ENCODE measurements at places on chromosomes 12 and 14.

DNA sequence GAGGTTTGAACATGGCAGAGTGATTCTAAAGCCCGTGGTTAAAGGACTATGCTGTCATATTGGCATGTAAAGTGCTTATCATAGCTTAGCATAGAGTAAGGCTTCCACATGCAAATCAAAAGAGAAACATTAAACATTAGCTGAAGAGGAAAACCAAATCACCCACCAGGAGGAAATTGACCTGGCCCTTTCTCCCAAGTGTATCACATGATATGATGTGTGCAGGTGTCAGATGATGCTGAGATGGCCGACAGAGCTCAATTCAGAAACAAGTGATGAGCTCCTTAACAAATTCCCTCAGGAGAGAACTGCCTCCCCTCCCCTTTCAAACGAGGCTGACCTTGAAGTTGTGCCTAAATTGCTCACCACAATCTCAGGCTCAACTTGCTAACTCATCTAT lies 217.1 kb upstream of the BTG1 start:
- no peak for DNase-seq

GRCh38 chr12:28507033-28507432 lies 316.8 kb downstream of the CCDC91 start:
- no peak for DNase-seq

- no peak for DNase-seq
These were observed 33.9 kb downstream of the MIA2 start for GRCh38 chr14:39267608-39268005.

DNA sequence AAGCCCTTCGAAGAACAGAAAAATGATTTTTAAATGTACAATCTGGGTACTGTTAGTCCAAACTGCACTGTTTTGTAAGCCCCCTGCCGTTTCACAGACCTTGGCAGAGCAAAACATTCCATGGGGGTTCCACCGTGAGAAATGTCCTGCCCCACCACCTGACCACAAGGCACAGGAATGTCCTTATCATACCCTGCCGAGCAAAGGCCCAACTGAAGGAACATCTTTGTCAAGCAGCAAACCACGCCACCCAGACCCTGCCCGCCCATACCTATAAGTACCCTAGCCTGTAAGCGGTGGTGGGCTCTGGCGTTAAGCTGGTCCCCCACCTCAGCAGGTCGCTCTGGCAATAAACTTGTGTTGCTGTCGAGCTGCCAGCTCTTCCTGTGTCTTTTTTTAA lies 181.6 kb upstream of the PZP start:
- no peak for DNase-seq

DNA sequence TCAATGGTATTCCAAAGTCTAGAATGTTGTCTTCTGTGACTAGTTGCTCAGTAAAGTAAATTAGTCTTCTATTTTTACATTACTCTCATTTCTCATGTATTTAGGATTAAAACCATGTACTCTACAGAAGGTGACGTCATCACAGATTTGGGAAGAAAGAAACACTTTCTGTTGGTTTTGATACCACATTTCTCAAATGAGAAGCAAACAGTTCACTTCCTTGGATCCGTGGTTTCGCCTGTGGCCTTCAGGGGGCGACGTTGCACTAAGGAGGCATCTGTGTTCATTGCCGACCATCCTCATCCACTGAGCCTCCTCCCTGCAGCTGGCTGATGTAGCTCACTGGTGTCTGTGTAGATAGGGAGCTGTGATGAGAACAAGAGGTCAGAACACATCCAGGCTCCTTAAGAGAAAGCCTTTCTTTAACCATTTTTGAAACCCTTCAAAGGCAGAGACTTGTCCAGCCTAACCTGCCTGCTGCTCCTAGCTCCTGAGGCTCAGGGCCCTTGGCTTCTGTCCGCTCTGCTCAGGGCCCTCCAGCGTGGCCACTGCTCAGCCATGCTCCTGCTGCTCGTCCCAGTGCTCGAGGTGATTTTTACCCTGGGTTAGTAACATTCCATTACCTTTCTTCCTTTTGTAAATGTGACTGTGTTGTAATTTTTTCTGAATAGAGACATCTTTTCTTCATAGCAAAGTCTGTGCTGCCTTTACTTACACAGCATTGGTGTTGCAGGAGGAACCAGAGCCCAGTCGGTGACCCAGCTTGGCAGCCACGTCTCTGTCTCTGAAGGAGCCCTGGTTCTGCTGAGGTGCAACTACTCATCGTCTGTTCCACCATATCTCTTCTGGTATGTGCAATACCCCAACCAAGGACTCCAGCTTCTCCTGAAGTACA lies 220.6 kb upstream of the OR4E1 start:
- peak; percentile 17 for DNase-seq

DNA sequence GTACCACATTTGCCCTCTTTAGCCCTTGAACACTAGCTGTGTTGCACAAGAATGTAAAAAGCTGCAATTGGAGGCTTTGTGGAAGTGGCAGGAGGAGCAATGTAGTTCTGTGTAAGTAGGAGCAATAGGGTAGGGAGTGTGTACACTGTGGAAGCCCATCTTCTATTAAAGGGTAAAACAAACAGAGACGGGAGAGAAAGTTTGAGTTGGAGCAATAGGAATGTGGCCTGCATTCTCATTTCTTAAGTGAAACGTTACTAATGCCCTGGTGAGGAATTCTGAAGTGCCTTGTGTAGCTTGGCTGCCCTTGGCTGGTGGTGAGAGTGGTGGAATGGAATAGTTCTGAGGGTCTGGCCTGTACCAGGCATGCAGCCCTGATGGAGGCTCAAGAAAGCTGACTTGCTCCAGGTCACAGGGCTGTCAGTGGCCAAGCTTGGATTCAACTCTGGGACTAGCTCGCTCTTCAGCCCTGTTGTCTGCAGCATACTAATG lies 38.8 kb upstream of the ATP23 start:
- DNase-seq: peak; percentile 19

DNA sequence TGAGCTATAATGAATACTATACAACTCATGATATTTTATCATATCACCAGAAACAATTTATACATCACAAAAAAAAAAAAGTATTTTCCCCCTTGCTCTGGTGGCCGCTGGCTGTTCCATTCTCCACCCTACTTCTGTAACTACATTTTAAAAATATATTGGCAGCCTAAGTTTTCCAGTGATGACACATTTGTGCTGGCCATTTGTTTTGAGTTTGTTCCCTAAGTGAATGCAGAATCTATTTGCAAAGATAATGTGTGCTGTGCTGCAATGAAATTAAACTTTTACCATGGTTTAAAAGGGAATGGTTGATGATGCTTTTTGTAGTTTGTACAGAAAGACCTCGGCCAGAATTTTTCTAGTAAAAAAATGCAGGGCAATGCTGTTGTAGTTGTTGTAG lies 1092.8 kb downstream of the TMTC2 start:
- no peak for DNase-seq

- DNase-seq: no peak
These were observed 125.0 kb upstream of the MYF6 start for GRCh38 chr12:80582431-80582830.

GRCh38 chr14:63573581-63573980 lies 30.4 kb upstream of the PPP2R5E start:
- no peak for DNase-seq

- no peak for DNase-seq
These were observed 122.9 kb downstream of the PRKCH start for GRCh38 chr14:61444215-61444768.

- DNase-seq: peak; percentile 78
These were observed at the start of gene CCDC91 for GRCh38 chr12:28190321-28191050. Gene CCDC91 (plus strand): TSS chr12:28190456. CDS start chr12:28257216, 66,760 bp downstream.

DNA sequence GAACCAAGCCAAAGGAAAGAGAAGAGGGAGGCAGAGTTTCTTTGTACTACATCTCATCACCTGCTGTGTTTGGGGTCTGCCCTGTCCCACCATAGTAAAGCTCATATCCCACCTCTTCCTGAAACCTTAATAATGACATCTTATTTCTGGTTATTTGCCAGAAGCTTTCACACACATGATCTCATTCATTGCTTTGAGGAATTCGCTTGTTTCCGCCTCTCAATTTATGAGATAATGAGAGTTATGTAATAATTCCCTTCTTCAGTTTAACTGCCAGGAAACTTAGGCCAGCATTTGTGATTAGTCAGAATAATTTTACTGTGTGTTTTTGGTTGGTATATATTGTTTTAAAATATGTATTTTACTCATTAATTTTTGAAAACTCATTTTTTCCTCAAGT lies 205.2 kb downstream of the CACNA1C start:
- DNase-seq: no peak
